Right forelimb (tissue), 1 donor: ENCODE measurements at places on chromosomes 13 and 19.
A peak's percentile ranks its signal among the peaks of the same experiment; 100 is the strongest.

DNA sequence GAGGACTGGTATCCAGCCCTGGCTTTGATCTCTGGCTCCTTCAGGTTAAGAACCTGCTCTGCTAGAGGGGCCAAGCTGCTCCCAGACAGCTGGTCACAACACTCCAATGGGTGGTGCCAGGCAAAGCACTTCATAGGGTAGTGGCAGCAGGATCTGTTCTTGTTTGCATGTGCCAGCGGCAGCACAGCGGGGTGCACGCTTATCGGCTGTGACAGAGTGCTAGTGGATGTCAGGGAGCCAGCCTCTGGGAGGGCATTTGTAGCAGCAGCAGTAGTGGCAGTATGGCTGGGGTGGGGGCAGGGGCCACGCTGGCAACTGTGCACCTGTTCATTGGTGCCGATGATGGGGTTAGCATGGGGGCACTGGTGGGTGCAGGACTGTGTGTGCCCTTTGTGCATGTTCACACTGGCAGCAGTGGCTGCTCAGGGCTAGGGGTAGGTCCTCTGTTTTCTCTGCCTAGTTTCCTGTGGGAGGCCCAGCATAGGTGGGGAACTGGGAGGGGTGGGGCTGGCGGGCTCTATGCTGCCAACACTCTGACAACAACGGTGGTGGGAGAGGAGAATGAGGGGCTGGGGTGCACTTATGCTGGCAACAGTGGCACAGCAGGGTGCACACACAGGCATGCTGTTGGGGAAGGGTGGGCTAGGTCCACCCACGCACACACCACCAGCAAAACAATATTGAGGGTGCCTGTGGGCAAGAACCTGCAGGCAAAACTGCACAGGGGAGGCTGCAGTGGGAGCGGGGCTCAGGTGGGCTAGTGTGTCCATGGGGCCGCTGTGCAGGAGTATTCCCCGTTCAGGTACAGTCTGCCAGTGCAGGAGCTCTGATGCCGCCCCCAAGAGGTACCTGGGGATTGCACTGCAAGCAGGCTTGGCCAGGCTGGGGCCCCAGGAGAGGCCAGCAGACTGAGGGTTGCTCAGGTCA, 19.3 kb downstream of the AP1M1 start:
- peak; percentile 26 for DNase-seq

DNA sequence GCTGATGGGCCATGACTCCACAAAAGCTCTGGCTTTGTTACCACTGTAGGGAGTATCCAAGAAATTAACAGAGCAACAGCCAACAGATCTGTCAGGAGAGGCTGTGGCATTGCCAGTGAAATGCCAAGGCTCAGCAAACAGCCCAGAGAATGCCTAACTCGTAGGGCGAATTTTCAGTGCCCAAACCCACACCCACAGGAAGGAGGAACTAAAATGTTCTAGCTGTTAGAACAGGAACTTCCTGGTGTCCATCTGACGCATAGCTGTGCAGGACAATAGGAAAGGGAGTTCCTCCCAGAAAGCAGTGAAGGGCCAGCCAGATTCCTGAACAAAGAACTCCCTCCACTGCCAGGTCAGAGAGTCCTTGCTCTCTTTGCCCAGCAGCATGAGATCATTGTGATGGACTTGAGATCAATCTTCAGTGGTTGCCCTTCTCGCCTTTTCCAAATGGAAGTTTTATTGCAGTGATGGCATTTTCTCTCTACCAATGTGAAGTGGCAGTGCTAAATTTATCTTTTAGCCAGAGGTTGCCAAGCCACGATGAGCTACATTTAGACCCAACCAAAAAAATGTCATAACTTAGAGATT, 224.2 kb upstream of the STARD13 start:
- no peak for DNase-seq

DNA sequence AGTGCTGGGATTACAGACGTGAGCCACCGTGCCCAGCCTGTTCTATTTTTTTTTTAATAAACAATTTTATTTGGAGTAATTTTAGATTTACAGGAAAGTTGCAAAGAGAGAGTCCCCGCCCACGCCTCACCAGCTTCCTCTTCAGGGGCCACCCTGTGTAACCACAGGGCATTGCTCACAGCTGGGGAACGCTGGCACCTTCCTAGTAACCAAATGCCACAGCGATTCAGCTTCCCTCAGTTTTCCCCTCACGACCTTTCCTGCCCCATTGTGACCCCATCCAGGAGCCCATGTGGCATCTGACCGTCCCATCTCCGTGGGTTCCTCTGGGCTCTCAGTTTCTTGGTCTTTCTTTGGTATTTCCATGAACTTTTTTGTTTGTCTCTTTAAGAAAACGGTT, 83.9 kb downstream of the GNG7 start:
- no peak for DNase-seq

- no peak for DNase-seq
These were observed 246.9 kb upstream of the PRR20A start for GRCh38 chr13:56893843-56894242.

DNA sequence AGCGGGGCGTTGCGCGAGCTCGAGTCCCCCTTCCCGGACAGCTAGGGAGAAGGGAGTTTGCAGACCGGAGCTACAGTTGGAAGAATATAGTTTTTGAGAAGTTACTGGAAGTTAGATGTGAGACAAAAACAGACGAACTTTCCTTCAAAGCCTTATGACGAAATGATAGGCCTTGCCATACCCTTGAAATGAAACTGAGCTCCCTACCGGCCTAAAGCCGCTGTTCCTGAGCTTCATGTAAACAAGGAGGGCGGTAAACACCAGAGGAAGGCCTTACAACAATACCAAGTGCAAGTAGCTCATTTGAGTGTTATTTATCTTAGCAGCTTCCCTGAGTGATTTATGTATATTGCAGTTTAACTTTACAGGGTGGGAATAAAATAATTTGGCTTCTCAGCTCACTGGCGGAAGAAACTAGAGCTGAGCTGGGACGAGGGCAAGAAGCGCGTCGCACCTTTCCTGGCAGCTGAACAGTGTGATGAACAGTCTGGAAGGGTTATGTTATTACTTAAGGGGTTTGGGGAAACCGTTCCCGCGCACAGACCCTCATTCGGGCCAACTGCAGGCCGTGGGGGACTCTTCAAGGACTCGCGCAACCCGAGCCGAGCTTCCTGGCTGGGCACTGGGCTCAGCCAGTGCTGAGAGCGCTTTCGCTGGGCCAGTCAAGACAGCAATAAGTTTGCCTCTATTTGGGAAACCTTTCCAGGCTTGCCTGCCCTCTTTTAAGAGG, 111.2 kb downstream of the KCNRG start:
- peak; percentile 64 for DNase-seq

DNA sequence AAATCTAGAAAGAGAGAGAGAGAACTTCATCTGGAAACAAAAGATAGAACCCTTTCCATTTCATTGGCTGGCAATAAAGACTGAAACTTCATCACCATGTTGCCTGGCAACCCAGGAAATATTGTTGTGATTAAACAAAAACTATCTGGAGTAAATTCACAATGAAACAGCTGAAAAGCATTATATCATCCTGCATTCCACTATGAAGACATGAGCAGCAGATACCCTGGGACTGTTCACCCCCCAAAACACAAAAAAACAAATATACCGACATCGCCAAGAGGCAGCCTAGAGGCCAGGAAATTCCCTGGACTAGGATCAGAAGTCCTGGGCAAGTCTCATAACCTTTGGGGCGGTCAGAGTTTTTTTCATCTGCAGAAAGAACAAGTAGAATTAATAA, 158.3 kb downstream of the FOXO1 start:
- DNase-seq: peak; percentile 54

GRCh38 chr13:64540468-64540867, 2689.7 kb downstream of the PCDH9 start:
- no peak for DNase-seq

- DNase-seq: no peak
These were observed 34.3 kb downstream of the ZFR2 start for GRCh38 chr19:3834349-3835054.

DNA sequence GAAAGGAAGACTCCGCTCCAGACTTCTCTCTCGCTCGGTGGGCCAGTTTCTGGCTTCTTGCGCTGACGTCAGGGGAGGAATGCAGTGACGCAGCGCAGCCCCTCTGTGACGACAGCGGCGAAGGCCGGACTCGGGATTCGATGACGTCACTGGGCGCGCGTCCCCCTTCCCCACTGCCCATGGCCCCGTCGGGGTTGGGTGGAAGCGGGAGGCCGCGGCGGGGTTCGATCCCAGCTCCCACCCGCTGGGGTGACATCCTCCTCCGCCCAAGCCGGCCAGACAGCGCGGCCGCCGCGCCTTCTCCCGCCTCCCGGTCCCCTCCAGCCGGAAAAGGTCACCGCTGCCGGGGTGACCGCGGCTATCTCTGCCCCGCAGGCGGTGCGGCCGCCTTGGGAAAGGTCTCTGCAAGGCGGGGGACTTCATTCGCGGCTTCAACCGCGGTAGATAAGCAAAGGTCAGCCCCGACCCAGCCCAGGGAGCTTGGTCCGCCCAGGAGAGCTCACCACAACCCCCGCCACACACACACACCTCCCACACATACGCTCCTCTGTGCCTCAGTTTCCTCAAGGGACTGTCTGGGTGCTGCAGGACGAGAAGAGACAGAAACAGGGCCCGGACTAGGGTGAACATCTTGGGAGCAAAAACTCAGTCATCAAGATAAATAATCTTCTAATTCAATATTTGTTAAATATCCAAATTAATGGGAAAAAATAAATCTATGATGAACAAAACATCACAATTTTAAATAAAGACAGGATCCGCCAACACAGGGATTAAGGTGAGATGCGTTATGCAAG, 844 bp upstream of the RFX1 start:
- no peak for DNase-seq

- DNase-seq: no peak
These were observed 32.0 kb downstream of the NKPD1 start for GRCh38 chr19:45128806-45129205.

GRCh38 chr13:110669036-110669435, 36.9 kb downstream of the CARS2 start:
- no peak for DNase-seq

DNA sequence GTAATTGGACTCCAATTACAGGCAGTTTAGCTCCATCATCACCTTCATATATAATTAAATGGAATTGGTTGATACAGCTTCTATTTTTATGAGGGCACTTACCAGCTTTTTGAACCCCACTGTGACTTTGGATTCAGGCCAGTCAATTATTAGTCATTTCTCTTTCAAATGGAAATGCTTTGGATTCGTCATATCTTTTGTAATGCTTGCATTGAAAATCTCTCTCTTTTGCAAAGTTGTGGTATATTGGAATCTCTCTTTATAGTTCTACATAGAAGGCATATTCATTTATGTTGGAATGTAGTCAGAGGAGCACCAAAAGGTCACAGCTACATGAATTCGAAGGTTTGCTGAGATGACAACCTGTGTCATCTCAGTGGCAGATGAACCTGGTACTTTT, 1074.3 kb upstream of the SLC10A2 start:
- no peak for DNase-seq

DNA sequence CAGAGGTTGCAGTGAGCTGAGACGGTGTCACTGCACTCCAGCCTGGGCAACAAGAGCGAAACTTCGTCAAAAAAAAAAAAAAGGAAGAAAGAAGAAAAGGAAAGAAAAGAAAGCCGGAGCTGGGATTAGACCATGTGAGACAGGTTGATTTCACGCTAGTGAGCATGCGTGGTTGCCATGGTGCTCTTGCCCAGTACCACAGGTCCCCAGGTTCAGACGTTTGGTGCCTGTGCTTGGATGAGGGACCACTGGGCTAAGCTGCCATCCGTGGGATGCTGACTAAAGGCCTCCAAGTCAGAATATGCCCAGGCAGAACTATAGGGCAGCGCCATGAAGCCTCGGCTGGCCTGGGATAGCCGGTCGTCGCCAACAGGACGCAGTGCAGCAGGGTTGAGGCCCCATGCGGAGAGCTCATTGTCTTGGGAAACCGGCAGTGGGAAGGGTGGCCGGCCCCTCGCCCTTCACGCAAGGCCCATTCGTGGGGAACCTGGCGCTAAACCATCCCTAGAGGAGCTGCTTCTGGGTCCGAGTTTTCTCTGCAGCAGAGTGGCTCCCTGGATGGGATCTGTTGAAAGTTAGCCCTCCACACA, 7.2 kb upstream of the TEX101 start:
- DNase-seq: no peak

DNA sequence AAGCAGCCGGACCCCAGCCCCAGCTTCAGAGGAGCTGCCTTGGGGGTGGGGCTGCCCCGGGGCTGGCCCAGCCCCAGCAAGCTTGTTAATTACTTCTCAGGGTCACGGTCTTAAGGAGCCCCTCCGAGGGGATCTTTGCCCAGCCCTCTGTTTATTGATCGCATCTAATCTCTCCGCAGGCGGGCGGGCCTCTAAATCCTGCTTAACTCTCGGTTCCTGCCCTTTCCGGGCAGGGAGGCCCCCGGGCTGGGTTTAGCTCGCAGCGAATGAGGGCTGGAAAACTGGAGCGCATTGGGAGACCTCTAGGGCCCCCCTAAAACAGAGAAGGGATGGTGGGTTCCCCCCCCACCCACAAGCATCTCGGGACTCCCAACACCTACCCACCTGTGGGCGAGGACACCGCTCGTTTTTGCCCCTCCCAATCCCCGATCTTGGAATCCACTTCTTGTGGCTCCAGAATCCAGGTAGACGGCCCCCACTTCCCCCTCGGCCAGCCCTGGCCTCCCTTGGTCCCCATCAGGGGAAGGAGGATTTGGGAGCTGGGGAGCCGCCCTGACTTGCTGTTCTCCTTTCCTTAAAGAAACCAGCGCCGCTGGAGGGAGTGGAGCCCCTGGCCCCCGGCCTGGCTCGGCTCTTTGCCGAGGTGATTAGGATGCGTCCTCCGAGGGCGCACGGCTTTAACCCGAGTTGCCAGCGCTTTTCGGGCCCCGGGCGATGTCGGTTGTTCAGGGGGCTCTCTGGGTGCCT, 59.5 kb upstream of the ADGRL1 start:
- DNase-seq: peak; percentile 71

GRCh38 chr19:19417628-19418245, 12.3 kb downstream of the GATAD2A start:
- no peak for DNase-seq

DNA sequence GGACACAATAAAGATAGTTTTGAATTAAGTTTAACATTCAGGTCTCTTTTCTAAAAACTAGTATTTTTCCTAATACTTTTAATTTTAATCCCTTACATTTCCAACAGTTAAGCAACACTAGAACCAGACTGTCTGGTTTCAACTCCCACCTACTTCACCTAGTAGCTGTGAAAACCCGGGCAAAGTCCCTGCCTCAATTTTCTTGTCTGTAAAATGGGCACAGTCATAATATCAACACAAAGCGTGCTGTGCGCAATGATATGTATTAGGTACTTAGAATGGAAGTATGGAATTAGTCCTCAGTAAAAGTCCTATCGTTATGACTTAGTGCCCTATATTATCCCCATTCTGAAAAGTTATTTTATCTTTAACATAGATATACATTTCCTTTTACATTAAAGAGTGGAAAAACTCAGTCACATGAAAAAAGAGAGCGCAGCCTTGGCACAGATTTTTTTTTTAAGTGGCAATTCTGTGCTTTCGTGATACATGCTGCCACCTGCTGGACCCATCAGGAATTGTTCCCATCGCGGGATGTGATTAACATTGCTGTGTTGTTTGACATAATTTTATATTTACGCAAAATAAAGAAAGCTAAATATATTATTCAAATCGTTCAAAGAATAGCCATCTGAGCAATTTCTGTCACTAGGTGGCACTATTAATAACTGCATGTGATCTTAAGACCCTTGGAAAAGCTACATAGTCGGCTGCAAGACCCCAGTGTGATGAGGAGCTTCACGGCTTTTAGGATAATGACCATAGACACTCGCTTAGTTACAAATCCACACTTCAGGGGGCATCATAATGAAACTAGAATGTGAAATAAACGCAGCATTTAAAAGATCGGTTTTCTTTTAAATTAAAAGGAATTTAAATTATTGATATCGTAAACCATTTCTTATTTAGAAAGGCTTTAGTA, 59.9 kb downstream of the LIG4 start:
- DNase-seq: peak; percentile 63

GRCh38 chr13:22076658-22077057, 405.8 kb downstream of the FGF9 start:
- no peak for DNase-seq
